ENCODE measurements at places on chromosomes 13 and 19.

DNA sequence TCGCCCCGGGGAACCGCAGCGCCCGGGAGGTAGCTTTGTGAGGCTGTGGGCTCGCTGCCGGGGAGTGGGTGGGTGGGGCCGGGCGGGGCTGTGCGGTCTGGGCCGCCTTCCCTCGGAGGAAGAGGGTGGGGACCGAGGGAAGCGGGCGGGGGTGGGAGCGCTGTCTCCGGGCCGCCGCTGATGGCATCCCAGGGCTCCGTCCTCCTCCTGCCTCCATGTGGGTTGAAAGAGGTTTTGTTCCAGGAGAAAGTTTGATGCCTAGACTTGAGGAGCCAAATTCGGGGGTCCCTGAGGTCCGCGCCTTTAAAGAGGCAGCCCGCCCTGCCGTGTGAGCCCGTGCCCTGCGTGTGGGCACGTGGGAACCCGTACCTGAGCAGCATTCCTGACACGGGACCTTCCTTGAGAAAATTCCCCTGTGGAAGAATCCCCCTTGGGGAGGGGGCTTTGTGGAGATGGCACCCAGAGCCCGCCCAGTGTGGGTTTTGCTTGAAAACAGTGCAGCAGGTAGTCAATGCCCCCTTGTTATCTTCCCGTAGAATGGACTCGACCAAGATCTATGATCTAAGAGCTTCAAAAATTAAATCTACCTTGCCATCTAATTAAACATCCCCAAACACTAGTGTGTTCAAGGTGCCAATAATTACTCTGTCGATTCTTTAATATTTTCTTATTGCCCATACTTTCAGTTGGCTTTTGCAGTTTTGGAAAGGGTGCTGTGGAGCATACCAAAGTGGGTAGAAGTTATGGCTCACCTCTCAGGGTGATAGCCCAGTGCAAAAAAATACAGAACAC is 107.8 kb downstream of the RXFP2 start:
- no peak for DNase-seq

DNA sequence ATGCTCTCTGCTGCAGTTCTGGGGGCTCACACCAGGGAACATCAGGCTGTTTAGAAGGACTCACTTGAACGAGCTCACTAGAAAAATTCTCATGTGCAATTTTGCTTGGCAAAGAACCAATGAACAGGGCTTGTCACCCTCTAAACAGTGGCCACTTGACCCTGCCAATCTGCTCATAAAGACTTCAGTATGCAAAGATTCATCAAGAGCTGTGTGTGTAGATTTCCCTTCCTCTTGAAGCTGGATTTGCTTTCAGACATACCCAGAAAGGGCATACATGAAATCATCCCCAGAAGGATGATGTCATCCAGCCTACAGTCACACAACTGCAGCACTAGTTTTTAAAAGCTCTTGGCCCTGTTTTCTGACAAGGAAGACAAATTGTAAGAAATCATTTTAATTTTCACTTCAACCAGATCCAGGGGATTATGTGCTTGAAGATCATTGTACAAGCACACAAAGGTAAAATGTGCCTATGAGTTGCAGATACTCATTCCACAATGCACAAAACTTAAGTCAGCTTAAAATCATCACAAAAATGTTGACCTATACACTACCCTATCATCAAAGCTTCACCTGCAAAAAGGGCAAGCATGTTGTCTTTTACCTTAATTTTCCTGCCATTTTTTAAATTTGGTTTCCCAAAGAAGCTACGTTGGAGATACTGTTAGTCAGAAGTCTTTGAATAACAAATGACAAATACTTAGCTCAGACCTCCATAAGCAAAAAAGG is 5.2 kb upstream of the STK24 start:
- no peak for DNase-seq

GRCh38 chr19:17743874-17744580 is 7.2 kb upstream of the FCHO1 start:
- DNase-seq, result no peak

DNA sequence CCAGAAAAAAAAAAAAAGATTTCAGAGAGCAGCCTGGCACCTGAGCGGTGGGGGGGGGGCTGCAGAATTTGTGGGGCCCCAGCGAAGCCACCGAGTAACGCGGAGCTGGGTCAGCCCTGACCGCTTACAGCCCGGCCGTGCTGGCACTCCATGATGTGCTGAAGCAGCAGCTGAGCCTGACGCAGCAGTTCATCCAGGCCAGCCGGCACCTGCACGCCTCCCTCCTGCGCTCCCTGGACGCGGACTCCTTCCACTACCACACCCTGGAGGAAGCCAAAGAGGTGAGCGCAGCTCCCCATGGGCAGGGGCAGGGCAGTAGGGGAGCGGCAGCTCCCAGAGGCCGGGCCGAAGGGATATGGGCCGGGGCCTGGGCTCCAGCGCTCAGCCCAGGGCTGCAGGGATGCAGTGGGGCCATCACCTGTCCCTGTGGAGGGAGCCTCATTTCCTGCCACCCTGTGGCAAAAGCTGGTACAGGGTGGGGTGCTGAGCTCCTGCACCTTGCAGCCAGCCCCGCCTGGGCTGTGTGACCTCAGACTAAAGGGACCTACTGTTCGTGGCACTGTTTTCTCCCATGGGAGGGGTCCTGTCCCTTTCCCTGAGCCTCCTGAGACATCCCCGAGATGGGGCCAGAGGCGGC is 18.3 kb downstream of the C19orf44 start:
- DNase-seq, result no peak

- DNase-seq, result no peak
These were observed 52.7 kb downstream of the TSC22D1 start for GRCh38 chr13:44523146-44524015.

DNA sequence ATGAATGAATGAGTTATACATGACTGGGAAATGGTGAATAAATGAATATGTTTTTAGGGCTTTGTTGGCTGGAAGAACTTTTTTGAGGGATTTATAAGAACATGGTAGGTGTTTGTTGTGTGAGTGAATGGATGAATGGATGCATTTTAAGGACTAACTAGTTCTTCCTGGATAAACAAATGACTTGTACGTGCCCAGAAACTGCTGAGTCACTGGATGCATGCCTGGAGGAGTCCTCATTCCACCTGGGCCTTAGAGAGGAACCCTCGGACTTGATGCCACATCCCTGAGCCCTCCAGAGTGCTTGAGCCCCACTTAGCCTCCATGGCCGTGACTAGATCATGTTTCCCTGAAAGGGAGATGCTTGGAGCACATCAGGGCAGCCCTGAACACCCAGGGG is 153.4 kb downstream of the DPF1 start:
- DNase-seq, result no peak
